ENCODE measurements at places on chromosomes 3 and 15.

DNA sequence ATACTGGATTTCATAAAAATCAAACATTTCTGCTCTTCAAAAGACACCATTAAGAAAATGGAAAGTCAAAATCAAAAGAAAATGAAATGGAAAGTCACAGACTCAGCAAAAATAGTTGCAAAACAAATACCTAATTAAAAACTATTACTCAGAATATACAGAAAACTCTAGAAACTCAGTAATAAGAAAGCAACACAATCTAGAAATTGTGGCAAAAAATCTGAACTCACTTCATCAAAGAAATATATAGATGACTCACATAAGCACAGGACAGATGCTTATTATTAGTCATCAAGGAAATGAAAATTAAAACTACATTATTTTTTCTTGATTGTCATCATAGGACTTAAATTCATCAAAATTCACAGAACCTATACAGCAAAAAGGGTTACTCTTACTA, 430.0 kb downstream of the SHQ1 start:
- no peak for DNase-seq

- no peak for DNase-seq
Measured at GRCh38 chr15:51625236-51625635, 2.7 kb upstream of the DMXL2 start.

DNA sequence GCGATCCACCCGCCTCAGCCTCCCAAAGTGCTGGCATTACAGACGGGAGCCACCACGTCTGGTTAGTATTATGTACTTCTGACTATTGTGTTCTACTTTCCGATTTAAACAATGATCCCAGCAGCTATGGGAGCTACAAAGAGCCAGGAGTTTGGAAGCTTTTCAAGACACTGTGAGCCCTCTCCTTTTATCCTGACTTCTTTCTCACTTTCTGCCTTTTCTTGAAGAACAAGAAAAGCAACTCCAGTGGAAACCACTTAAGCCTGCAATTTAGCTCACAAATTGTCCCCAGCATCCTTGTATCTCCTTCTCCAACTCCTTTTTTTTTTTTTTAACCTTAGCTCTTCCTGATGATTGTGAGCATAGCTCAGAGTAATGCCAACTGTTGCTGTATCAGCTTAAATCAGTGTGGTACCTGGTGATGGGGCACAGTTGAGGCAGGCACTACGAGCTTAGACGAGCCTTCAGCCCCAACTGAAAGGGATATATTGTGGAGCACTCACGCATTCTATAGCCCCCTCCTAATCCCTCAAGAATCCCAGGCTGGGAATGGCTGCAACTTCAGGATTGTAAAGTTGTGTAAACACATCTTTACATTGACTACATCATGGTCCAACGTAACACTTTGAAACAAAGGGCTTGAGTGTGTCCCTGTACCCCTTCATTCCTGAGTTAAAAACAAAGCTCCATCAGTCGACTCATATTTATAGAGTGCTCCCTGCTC, 677.0 kb downstream of the FHIT start:
- no peak for DNase-seq

DNA sequence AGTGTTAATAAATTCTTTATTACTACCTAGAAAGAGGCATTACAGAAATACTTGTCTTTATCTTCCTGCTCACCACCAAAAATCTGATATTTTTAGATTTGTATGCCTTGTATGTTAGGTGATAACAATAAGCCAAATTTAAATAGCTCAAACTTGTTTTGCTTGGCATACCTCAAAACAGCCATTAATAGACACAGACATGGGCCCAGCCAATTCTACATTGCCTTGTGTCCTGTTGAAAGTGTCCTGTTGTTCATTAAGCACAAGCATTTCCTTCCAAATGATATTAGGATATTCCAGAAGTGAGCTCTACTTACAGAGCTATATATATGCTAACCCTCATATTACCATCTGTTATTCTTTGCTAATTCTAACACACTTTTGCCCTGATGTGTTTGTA, 438.6 kb upstream of the ZNF385D start:
- DNase-seq: no peak

GRCh38 chr3:175434561-175434960, 575.4 kb downstream of the NAALADL2 start:
- no peak for DNase-seq

GRCh38 chr3:43405888-43406642, 119.7 kb downstream of the SNRK start:
- DNase-seq: no peak

DNA sequence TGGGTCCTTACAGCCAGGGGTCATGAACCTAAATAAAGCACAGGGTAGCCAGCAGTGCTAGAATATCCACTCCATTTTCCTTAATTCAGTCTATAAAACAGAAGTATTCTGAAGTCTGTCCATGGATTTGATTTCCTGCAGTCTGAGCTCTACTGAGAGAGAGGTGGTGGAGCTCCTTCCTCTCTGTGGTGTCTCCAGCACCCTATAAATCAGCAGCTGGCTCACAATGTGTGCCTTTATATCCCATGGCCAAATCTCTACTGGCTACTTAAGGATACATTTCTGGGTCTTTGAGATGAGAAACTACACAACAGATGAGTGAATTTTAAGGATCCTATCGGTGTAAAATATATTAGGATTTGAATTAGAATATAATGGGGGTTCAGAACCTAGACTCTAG, 339.9 kb upstream of the RBMS3 start:
- DNase-seq: no peak

DNA sequence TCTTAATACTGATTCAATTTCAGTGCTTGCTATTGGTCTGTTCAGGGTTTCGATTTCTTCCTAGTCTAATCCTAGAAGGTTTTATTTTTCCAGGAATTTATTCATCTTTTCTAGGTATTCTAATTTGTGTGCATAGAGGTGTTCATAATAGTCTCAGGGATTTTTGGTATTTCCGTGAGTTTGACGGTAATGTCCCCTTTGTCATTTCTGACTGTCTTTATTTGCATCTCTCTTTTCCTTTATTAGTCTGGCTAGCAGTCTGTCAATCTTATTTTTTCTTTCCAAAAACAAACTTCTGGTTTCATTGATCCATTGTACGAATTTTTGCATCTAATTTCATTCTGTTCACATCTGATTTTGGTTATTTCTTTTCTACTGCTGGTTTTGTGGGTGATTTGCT, 35.2 kb upstream of the CD200R1L start:
- DNase-seq: no peak

GRCh38 chr3:63508771-63509170, 143.7 kb upstream of the SNTN start:
- no peak for DNase-seq

DNA sequence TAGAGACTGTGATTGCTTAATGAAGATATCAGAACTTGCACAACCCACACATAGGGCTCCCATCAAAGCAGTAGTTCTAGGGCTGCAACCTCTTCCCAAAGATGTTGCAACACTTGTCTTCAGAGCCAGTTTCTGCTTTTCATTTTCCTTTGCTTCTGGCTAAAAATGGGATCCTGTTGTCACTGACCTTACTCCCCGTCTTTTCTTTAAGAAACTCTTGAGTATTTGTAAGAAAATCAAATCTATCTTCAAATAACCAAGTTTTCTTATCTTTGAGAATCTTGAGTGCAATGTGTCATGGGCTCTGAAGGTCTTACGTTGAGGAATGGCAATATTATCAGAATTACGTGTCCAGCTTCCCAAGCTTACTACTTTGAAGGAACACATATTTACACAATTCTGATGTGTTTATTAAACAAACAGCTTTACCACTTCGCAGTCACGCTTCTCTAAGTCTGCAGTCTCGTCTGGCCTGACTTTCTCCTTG, 24.1 kb downstream of the CACNA1D start:
- DNase-seq: no peak

GRCh38 chr3:129560911-129561594, 18.1 kb downstream of the H1-8 start:
- DNase-seq: no peak

Data from activated CD8-positive, alpha-beta memory T cell treated with anti-CD3 and anti-CD28 coated beads for 48 hours (primary cell).